ENCODE measurements at places on chromosomes 4 and X.

- DNase-seq, result no peak
Observed at GRCh38 chr4:10416441-10416840, 40.8 kb downstream of the ZNF518B start.

DNA sequence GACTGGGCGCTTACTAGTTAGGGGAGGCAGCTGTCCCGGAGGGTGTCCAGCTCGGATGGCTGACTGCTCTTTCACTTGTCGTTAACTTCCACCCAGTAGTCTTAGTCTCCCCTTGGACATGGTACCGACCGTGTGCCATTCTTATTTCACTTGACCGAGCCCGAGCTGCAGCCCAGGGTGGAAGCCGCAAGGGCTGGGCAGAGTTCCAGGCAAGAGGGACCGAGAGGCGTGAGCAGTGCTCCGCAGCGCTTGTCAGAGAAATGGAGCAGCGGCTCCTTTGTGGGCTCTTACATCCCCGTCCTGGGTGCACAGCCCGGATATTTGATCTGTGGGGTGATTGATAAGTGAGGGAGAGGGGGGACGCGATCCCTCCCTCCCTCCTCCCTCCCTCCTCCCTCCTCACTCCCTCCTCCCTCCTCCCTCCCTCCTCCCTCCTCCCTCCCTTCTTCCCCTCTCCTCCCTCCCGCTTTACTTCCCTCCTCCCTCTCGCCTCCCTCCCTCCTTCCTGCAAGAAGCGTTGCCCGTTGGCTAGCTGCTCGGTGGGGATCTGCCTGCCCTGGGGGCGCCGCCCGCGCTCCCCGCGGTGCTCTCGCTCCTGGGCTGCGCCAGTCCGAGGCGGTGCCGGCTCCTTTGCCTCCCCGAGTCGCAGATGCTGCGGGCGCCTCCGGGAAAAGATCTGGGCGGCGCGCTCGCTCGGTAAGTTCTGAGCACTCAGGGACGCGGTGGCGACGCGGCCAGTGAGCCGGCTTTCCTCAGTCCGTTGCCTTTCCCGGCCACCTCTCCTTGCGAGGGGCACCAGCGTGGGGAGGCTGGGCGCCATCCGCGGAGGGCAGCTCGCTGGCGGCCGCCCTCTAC, at the start of gene SLITRK2:
Gene SLITRK2 (plus strand): TSS at position 499 of the 855 bp plus-strand sequence. CDS start 4,597 bp downstream, outside the sequence.
- DNase-seq, result no peak

DNA sequence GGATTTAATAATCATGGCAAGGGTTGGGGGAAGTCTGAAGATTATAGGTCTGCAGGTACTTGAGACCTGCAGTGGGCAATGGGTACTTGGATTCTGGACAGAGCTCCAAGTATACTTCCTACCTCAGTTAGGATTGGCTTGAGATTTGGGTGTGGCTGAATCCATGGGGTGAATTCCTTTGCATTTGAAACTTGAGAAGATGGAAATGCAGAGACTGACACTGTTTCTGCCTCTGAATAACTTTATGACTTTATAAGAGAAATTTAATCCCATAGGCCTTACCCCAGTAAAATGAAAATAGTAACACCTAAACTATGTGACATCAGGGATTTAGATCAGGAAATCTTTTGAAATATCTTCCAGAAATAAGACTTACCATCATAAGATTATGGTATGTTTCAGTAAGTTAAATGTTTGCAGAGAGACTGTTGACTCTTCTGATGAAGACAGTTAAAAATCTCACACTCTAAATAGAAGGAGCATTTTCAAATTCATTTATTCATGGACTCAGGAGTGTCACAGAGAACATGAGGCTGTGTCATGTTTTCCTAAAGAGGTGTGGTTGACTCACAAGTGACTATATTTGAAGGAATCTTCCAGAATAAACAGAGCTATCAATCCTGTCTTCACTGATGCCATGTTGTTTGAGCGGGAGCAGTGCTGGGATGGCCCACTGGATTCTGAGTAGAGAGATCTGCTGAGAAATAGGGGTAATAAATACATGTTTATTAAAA, 513.5 kb upstream of the NR3C2 start:
- no peak for DNase-seq

- DNase-seq, result no peak
Observed at GRCh38 chr4:152763796-152764195, 15.7 kb downstream of the TIGD4 start.

DNA sequence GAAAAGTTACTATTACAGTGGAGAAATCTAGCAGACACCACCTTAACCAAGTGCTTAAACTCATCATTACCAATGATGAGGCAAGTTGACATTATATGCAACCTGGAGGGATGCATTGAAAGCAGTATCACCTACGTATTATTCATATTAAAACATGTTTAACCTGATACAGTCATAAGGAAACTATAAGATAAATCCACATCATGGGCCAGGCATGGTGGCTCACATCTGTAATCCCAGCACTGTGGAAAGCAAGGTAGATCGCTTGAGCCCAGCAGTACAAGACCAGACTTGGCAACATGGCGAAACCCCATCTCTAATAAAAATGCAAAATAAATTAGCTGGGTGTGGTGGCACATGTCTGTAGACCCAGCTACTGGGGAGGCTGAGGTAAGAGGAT, 22.3 kb upstream of the INTU start:
- no peak for DNase-seq

GRCh38 chr4:732911-733630, 27.4 kb downstream of the PCGF3 start:
- no peak for DNase-seq

DNA sequence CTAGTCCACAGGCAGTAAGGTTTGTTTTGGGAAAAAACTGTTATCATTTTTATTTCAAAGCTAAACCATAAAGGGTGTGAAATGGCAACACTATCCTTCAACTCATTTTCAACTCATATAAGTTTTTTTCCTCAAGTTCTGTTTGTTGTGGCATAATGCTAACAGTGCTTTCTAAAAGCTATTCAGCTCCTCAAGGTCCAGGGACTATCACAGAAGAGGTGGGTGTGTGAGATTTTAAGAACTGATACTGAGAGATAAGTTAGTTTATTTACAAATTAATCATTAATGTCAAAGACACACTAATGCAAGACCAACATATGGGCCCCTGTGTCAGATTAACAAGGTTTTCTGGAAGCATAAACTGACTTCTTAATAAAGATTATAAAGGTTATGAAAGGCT, 11.8 kb downstream of the UGT2B15 start:
- no peak for DNase-seq

DNA sequence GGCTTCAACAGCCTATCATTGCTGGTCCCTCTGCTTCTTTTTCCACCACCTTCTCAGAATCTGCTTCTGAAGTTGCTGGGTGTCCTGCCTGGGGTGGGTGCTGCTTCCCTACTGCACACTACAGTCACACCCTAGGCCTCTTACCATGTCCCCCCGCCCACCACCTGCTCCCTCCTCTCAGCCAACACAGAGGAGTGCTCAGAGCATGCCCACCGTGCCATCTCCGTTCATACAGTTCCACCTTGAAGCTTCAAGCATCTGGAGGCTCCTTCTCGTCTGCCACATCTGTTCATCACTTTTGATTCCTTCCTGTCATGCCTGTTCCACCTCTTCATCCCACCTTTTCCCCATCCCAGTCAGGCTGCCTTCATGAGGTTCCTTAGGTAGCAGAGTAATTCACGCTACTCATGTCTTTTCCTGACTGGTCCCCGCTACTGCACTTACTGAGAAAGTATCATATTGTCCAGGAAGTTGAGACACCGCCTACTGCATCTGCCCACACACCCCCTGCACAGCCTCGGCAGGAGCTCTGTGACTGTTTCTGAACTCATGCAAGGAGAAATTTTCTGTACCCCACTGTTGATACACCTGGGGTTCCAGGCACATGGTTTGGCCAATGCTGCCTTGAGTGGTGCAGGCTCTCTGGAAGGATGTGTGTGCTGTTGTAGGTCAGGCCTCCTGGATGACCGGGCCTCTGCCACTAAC, 39.5 kb downstream of the HADH start:
- DNase-seq, result no peak

- peak; percentile 93 for DNase-seq
Observed at GRCh38 chr4:24912252-24913118, at the start of gene CCDC149. Gene CCDC149 (minus strand): TSS chr4:24913042. CDS start chr4:24912864, 178 bp downstream.

DNA sequence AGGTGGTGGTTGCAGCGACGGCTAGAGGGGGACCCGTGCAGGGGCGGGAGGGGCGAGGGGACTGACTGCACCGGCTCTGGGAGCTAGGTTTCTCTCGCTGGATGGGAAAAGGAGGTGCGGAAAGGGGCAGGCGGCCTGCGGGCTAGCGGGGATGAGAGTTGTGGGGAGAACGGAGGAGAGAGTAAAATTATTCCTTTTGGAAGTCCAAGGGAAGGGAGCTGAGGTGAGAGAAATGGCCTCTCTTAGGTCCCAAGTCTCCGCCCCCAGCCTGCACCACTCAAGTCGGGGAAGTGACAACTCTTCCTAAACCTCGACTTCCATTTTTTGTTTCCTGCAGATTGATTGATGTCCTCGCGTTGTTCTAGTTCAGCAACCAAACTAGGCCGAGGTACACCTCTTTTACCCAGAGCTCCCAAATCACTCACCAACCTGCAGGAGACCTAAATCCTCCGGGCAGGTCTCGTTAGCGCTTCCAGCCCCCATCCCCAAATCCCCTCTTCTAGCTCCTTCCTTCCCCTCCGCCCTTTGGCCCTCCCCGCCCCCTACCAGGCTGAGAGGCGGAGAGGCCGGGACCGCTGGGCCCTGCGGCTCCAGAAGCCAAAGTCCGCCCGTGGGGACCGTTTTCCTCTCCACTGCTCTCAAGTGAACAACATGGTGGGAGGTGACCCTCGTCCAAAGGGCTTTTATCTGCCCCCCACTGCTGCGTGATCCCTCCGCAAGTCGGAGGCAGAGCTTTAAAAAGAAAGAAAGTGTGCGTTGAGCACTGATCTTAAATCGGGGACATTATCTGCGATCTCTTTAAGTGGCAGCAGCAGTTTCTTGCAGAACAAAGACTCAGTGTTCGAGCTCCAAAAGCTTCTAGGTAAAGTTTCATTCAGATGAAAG, 7.3 kb downstream of the PITX2 start:
- DNase-seq, result no peak

GRCh38 chrX:57289089-57289488, 2.6 kb downstream of the FAAH2 start:
- no peak for DNase-seq

- DNase-seq, result no peak
Observed at GRCh38 chr4:84221704-84222103, 277.4 kb downstream of the NKX6-1 start.

DNA sequence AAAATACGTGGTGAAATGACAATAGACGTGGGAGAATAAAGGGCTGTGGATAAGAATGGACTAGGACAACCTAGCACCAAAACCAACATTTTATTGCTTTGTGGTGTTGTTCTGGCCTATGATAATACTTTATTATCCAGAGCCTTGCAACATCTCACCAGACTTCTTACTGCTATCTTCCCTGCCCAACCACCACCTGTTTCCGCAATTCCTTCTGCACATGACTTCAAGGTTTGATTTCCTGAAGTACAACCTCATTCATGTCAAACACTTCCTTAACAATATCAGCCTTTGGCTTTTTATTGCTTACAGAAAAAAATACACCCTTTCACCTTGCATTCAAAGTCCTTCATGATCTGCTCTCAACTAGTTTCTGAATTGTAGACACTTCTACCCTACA, 84.8 kb downstream of the RTL3 start:
- no peak for DNase-seq

DNA sequence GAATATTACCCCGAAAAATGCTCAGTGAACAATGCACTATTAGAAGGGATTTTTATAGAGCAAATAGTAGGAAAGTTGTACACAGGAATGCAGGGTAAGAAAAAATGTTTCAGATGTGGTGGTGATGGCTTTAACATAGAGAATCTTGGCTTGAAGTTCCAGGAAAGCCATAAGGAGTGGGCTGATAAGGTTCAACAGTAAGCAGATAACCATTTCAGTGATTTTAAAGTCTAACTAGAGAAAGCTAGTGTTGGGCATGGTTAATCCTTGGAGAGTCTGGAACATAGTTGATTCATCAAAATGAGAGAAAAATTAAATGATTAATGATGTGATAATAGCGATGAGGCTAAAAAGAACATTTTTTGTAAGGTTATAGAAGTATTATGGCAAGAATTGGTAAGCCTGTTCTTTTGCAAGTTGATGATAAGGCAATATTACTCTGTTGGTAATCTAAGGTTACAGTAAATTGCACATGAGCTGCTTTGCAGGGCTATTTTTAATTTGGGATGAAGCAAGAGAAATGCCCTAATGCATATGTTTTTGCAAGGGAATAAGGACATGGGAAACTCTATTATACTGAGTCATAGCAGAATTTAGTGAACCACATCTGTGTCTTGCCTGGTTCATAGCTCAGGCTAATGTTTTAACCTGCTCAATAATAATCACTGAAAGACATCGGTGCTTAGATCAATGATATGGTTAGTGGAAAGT, 44.3 kb downstream of the GALNTL6 start:
- DNase-seq, result no peak

DNA sequence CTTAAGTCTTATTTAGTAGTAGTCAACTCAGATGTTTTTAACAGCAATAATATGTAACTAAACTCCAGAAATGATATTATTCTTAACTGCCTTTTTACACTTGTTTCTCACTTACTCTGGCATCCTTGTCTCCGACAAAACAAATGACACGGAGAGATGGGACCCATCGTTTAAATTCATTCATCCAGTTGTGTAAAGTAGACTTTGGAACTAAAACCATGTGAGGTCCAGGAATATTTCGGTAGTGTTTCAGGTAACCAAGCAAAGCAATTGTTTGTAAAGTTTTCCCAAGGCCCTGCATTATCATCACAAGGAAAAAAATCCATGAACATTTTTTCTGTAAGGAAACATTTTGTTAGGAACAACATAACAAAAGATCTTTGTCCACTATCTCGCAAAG, 11.6 kb downstream of the SMARCA1 start:
- DNase-seq, result no peak

GRCh38 chr4:73499996-73500765, 18.6 kb downstream of the AFM start:
- DNase-seq, result peak; percentile 6

DNA sequence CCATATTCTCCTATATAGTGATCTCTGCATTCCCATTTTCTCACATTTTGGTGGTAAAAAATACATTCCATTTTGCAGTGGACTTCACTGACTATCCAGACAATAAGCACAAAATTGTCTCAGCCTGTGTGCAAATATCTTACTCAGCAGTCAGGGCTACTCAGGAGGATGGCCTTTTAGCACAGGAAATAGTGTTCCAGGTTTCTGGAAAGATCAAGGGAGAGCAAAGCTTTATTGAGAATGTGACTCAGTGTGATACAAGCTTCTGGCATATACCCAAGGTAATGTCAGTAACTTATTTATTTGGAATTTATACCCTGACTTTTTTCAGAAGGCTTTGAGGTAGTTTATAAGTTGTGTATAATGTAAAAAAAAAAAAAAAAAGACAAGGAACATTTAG, 233.4 kb downstream of the TEX13A start:
- no peak for DNase-seq

Data from GM03348 (cell line).